ENCODE measurements at places on chromosomes 7 and 10. TPM values are rescaled to one million over a fixed set of nuclear protein-coding genes. Genes with fewer than 3 reads are reported as not detected.
A peak's percentile ranks its signal among the peaks of the same experiment; 100 is the strongest.

GRCh38 chr7:122604251-122604650 is 94.7 kb downstream of the RNF133 start:
- no peak for DNase-seq

- no peak for DNase-seq
Measured at GRCh38 chr10:72229261-72230251, 13.5 kb upstream of the ASCC1 start.

GRCh38 chr10:60444494-60445064 is 54.9 kb upstream of the ANK3 start:
- no peak for DNase-seq

- no peak for DNase-seq
Measured at GRCh38 chr10:103111918-103112877, 80.9 kb downstream of the NT5C2 start.

DNA sequence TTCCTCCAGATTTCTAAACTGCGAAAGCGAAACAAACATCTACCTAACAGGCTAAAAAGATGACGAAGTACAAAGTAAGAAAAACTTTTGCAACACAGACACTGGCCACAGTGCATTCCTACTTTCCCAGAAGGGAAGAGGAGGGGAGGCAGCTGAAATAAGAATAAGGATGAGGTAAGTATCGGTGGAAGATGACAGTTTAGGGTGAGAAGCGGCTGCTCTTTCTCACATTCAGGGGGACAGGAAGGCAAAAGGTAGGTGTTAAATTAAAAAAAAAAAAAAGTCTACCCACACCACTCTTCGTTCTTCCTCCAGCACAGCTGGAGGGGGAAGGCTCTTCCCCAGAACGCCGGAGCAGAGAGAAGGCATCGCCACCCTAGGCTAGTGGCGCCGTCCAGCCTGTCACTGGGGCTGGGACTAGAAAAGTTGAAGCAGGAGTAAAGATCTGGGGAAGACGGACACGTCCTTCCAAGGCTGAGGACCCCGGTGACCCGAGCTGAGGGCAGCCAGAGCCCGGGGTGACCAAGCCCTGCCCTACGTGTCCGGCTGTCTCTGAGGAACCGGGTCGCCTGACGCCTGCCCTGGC is 846 bp downstream of the DNAJC1 start:
- DNase-seq: peak; percentile 37

GRCh38 chr7:40799493-40800403 is 664.9 kb downstream of the SUGCT start:
- no peak for DNase-seq

DNA sequence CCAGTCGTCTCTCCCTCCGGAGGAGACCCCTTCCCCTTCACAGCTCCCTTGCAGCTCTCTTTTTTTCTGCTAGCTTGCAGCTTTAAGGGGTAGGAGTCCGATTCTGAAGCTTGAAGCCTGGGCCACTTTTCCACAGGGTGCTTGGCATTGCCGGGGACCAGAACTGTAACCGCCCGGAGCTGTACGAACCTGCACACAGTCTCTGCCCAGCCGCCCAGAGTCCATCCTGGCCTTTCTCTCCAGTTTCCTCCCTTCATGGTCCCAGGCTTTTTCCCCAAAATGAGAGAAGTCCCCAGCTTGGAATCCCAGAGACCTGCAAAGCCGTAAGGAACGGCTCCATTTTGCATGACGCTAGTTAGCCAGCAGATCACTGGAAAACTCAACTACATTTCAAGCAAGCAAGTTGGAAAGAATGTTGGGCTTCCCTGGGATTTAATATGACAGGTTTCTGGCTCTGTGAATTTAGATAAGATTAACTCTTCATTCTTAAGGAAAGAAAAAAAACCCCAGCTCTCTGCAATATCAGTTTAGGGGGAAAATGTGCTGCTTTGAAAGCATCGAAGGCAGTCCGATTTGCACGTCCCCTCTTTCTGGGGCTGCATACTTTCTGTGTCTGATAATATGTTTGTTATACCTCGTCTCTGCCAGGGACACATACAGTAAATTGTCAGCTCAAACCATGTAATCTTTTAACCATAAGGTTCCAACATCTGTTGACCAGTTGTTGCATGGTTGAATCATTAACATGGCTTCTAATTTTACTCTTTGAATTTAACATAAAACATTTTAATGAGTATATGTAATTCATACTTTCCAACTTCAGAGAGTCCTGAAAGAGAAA is 190.0 kb upstream of the LYZL2 start:
- DNase-seq: no peak

Gene TDRD1
- total RNA-seq: not detected

DNA sequence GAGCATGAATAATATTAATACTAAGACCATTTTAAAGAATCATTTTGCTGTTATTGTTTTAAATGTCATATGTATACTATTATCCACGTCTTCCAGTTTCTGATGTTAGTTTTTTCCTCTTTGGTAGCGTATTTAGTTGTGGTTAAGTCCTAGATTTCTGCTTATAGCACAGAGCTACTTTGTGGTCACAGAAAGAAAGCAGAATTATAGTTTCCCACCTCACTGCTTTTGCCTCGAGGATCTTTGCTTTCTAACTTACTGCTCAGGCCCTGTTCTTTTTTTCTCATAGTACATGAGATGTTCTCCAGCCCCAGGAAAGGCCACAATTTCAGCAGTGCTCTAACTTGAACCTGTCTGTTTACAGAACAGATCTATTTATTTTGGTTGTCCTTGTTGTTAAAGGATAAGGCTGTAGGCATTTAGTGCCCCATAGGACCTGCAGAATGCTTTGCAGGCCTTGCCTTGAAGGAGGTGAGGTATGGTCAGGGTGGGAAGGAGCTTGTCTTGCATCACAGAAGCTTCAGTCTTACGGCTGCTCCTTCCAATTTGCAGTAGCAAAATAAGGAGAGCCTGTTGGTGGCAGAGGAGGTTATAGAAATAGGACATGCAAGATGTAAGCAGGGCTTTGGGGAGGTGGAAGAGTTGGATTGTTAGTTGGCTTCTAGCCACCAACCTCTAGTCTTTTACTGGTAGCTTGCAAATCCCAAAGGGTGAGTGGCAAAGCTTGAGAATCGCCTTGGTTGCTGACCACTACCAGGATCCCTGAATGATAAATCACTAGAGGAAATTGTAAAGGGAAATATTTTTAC is 129.1 kb downstream of the LRRC4 start:
- no peak for DNase-seq

DNA sequence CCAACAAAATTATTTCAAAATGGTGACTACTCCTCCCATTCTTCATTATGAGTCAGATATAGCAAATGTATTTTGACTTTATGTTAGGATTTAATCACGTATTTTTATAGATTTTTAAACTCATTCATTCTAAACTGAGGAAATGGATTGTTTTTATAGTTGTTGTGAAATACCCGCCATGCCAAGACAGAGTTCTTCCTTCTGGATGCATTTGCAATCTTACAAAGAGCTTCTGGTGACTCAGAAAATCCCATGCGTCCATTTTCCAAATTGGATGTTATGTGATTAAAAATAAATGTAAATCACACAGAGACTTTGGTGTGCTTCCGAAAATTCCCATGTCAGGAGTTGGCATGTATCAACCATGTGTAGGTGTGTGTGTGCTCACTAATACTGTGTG is 179.3 kb downstream of the TRIL start:
- no peak for DNase-seq

Gene TMEM270
- not detected for total RNA-seq

DNA sequence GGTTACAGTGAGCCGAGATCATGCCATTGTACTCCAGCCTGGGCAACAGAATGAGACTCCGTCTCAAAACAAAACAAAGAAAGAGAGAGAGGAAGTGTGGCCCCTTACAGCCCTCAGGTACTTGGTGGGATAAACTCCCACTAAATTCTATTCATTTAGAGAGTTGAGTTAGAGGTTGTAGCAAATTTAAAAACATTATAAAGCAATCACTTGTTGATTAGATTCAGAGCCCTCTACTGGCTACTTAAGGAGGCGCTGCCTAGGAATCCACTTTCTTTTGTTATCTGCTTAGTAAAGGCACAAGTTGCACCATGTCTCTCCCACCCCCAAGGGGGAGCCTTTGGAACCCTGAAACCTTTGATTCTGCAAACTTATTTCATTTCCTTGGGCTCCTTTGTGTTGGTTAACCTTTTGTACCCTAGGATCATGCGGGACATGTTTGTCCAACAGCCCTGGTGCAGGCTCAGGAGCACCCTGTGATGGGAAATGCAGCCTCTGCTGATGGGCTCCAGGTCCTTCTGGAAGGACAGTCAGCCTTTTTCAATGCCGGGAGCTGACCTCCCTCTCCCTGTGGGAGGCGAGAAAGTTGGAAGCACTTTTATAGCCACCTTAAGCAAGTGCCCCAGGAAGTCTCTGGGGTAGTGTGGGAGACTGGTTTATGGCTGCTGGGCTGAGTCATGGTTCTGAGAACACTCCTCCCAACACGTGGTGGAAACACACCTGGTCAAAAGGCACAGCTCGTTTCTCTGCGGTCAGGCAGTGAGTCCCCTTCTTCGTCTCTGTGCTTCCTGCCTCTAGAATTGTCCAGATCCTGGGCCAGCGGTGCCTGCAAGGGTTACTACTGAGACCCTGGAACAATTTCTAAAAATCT is 2.3 kb downstream of the HKDC1 start:
- peak; percentile 76 for DNase-seq

DNA sequence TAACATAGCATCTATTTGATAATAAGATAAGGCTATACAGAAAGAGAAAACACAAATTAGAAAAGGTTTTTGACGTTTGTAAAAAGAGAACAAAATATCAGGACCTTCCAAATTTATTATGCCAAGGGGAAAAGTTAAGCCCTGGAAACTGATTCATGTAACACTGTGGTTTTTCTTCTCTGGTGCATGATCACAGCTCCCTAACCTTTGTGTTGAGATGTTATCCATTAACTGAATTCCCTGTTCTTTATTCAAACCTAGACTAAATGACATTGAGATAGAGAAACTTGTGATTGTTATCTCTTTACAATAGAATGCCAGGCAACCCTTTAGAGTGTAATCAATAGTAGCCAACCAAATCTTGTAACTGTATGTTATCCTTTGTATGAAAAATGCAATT is 141.5 kb upstream of the NRG3 start:
- no peak for DNase-seq

Gene ADIRF
- not detected for total RNA-seq

GRCh38 chr10:12973149-12973718 is 28.3 kb downstream of the CCDC3 start:
- DNase-seq: no peak

Gene TMEM72
- not detected for total RNA-seq

DNA sequence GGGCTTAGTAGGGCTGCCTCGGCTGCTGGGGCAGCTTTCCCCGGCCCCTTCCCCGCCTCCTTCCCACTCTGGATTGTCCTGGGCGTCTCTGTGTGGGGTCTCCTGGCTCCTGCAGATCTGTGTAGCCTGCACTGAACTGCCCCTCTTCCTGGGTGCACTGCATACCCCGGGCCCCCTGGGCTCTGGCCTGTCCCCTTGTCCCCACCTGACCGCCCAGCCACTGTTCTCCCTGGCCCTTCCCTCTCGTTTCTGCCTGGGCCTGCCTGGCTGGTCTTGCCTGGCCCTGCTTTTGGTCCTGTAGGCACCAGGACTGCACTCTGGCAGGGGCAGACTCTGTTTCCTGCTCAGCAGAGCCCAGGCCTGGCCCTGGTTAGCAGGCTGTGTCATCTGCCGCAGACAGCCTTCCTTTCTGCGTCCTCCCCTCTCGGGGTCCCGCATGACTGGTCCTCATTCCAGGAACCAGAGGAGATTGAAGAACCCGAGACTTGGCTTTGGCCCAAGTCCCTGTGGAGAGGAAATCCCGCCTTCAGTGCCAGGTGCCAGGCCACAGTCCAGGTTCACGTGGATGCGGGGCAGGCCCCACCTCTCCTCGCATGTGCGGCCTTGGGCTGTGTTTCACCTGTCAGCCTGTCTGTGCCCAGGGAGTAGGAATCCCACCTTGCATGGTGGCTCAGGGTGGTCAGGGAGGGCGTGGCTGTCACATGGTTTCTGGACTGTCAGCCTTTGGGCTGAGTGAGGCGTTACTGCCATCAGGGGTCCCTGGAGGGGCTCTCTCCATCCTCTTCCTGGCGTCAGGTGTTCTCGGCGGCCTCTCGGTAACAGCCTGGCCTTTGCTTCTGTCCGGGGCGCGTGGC is 9.2 kb downstream of the INPP5A start:
- DNase-seq: no peak

Gene SLC26A5
- total RNA-seq: not detected

DNA sequence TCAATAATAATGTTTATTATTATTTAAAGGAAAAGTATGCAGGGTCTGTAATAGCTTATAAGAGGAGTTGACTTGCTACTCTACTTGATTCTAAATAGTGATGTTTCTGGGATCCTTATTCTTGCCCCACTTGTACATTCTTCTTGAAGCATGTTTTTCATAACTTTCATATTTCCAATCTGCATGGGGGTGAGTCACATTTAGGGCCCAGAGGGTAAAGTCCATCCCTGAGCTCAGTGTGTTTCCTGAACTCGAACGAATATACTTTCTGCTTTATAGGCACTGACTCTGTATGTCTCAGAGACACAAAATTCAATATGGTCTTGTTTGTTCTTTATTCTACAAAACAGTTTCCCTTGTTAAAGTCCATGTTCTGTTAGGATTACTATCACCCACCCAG is 61.0 kb upstream of the SMIM30 start:
- DNase-seq: no peak

- DNase-seq: no peak
Measured at GRCh38 chr10:11210211-11210922, 192.7 kb downstream of the CELF2 start.

DNA sequence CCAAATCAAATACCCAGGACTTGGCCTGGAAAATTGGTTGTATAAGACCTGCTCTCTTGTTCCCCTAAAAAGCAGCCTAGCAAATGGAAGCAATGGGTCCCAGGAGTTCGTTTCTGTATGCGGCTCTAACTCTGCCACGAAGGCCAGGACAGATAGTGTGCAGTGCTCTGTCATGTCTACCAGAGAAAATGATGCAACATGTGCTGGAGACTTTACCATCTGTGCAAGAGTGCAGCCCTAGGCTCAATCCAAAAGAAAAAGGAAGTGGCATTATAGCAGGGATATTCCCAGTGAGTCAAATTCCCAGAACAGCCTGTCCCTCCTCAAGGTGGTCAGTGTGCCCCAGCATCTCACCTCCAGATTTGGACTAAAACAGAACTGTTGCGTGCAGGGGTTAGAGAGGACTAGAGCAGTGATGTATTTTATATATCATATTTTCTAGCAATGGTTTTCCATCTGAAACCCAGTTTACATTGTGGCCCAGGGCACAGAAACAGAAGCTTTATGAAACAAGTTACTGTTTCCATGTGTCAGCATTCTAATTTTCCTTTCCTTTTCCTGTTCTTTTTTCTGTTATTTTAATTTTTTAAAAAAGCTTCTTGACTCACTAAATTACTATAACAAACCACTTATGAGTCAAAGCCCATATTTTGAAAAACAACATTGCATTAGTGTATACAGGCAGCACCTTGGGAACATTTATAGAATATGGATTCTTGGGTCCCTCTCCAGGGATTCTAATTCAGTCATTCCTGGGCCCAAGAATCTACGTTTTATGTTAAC is 311.2 kb downstream of the RNLS start:
- no peak for DNase-seq

GRCh38 chr10:116849248-116850057 is at the start of gene ENO4:
Gene ENO4, plus strand, starts transcription at chr10:116849499. Its CDS starts 68 bp downstream, at chr10:116849567.
- DNase-seq: peak; percentile 10

DNA sequence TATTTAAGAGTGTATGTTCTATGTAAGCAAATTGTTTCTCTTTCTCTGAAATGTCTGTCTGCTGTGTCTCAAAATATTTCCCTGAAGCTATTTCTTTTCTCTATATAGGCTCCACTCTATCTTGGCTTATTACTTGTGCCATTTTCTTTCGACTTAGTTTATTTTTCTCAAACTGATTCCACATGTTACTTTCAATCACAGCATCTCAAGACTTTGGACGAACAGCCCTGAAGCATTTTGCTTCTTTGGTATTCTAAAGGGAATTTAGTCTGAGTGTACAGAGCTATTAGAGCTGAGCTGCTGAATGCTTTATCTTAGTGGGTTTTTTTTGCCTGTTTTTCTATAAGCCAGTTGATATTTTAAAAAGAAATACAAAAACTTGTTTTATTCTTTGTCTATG is 95.7 kb downstream of the PLXDC2 start:
- DNase-seq: no peak

Gene TUBGCP2
- 79.1 TPM for total RNA-seq
